ENCODE measurements at places on chromosomes 16 and 17. TPM values are rescaled to one million over a fixed set of nuclear protein-coding genes. Genes with fewer than 3 reads are reported as not detected.

DNA sequence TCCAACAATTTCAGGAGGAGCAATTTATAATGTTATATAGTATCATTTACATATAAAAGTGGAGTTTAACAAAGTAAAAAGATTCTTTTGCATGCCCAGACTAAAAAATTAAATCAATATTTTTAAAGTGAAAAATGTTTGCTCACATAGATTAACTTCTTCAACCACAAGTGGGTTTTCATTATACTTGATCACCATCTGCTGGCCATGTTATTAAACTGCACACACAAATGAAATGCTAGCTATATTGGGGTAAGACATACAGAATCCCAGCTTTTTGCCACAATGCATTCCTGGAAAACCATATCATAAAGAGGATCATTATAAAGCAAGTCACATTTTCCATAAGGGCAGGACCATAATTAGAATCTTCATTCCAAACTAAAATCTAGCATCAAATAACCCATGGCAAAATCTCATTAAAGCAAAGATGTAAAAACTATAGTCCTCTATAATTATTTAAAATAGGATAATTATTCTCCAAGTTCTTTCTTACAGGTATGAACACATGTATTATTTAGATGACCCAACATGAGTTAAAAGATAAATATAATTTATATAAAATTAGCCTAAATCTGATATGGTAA is 26.3 kb downstream of the CEP112 start:
- DNase-seq, result peak; percentile 12

GRCh38 chr16:69073181-69073702 is 32.2 kb upstream of the HAS3 start:
- peak; percentile 87 for DNase-seq

DNA sequence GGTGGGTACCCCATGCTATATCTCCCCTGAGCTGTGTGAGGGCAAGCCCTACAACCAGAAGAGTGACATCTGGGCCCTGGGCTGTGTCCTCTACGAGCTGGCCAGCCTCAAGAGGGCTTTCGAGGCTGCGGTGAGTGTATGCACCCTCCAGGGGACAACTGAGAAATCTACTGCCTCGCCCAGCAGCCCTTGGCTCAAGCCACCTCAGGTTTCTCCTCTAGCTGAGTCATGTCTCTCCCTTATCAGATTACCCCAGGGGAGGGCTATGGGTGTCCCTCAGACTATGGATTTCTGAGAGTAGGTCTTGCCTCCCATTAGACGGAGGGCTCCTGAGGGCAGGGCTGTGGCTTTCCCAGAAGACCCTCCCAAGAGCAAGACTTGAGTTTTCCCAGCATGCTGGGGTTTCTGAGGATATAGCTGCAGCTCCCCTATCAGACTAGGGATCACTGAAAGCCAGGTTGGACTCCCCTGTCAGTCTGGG is 6.7 kb downstream of the NEK8 start:
- DNase-seq, result no peak

DNA sequence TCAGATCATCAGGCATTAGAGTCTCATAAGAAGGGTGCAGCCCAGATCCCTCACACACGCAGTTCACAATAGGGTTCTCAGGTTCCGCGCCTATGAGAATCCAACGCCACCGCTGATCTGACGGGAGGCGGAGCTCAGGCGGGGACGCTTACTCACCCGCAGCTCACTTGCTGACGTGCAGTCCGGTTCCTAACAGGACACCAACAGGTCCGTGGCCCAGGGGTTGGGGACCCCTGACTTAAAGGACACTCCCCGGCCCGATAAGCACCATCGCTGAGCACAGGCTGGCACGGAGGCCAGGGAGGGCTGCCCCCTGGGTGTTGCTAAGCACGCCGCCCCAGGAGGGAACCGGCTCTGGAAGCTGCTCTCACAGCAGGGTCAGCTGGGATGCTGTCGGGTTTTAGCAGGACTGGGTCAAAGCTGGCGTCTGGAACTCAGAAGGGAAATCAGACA is 30.1 kb upstream of the BAHCC1 start:
- DNase-seq, result no peak

DRC3 gene
- total RNA-seq, result 3.6 TPM

DNA sequence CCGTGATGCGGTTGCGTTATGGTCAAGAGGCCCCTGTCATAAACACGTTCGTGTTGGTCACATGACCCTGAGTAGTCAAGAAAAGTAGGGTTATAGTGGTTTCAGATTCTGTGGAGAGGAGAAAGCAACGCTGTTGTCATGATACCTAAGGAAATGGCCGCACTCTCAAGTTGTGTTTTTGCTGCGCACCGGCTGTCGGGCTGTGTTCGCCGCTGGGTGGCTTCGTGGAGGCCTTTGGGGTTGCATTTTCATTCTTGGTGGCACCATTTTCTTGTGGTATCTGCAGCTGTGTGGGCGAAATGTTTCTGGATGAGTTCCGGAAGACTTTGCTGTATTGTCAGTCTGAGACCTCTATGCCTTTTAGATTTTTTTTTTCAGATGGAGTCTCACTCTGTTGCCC is 35.0 kb downstream of the DEF8 start:
- DNase-seq, result no peak

TPSAB1 gene
- total RNA-seq, result not detected

BCO1 gene
- total RNA-seq, result not detected

- DNase-seq, result no peak
Measured at GRCh38 chr17:39939588-39940419, 12.3 kb downstream of the LRRC3C start.

IL17C gene
- not detected for total RNA-seq

CD300LG gene
- total RNA-seq, result not detected

DNA sequence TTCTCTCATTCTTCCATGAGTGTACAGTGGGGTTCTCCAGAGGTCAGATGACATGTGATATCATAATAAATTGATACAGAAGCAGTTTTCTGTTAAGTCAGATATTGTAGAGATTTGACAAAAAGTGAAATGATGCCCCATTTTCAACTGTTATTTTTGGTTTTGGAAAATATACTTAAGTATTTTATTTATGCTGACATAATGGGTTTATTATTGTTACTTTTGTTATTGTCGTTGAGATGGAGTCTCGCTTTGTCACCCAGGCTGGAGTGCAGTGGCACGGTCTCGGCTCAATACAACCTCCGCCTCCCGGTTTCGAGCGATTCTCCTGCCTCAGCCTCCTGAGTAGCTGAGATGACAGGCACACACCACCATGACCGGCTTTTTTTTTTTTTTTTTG is 94.4 kb downstream of the DNAH9 start:
- no peak for DNase-seq

DNA sequence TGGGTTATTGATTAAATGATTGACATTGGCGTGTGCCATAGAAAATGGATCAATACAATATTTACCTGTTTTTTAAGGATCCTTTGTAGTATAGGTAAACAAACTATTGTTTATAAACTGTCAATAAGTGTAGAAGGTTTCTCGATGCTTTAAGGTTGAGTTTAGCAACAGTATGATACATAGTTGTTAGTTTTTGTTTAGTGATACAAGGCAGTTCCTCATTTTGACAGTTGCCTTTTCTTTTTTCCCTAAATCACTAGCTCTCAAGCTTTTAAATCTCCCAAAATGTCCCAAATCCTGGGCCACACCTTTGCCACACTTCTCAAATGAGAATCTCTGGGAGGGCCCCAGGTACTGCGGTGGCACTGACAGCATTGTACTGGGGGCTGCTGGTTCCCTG is 57.3 kb downstream of the EPN2 start:
- DNase-seq, result no peak

TEKT5 gene
- not detected for total RNA-seq

GRCh38 chr17:41971721-41972523 is 5.3 kb downstream of the CNP start:
- DNase-seq, result no peak

CMTM4 gene
- 51.9 TPM for total RNA-seq

TRPV2 gene
- 34.9 TPM for total RNA-seq

FOXC2 gene
- 14.9 TPM for total RNA-seq

GRCh38 chr16:79329166-79329521 is 271.4 kb downstream of the MAF start:
- DNase-seq, result no peak

DNA sequence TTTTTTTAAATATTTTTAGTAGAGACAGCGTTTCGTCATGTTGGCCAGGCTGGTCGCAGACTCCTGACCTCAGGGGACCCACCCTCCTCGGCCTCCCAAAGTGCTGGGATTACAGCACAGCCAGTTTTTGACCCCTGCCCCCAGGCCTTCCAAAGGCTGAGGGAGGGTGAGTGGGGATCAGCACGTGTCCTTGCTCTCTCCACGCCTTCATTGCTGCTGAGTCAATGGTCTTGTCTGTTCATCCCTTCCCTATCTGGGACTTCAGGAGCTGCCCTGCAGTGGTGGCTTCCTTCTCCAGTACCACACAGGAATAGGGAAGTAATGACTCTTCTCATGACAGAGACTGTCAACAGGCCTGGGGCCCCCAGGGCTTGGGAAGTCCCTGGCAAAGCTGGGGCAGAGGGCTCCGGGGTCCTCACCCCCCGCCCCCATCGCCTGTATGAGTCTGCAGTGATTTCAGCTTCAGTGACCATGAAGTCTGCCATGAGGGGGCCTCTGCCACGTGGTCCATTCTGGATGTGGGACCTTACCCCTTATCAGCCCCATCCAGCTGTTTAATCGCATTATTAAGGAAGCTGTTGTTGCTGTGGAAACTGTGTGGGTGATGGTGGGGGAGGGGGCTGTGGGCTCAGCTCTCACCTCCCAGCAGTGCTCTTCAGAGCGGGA is 6.1 kb downstream of the ABCC3 start:
- DNase-seq, result no peak

CEP20 gene
- total RNA-seq, result 94.3 TPM

GRCh38 chr16:12580809-12581208 is 222.9 kb downstream of the CPPED1 start:
- no peak for DNase-seq

- no peak for DNase-seq
Measured at GRCh38 chr16:82082097-82082496, 47.0 kb downstream of the HSD17B2 start.

GRCh38 chr17:18129041-18129502 is 20.5 kb downstream of the MYO15A start:
- no peak for DNase-seq

TMC8 gene
- 1.4 TPM for total RNA-seq

DNA sequence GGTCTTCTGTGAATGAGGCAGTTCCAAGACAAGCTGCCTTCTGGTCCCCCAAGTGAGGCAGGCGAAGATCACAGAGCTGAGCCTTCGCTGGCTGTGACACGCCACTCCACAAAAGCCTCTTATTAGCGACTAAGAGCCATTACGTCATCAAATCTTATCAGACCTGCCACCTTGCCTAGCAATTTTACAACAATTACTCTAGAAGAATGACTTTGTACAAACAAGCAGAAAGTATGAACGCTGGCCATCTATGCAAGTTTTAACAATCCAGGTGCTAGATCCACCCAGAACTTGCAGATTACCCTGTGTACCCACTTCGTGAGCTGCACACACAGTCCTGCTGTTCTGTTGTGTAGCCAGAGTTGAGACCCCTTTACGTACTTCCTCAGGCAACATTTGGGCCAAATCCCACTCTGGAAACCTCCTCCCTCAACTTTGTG is 3.8 kb upstream of the ICAM2 start:
- no peak for DNase-seq
